ENCODE measurements at places on chromosomes 11 and 22.

DNA sequence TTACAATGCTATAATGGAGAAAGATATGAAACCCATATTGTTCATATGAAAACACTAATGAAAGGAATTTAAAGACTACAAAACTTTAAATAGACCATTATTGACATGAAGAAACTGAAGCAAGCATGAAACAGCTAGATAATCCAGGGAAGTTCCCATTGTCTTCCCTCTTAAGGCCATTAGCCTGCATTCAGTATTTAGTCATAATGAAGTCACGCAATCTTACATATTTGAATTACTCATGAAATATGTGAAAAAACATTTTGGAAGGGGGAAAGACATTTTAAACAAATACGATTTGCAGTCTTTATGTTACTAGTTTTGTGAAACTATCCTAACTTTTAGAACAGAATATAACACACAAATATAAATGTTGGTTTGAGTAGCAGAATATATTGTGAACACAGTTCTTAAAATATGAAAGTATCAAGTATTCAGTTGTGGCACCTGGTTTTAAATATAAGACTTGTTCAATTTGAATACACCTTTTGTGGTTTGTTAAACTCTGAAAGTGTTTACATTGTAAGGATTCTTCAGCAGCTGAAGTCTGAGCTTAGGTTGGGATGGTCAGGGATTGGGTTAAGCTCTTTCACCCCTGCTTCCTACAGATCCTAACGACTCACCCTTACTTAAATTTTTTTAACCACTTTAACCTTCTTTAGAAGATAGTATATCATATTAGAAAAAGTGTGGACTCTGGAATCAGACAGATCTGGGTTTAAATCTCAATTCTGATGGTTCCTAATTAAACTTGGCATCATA lies 500.3 kb upstream of the TENM4 start:
- H3K4me1 ChIP-seq: no peaks in the 10 kb centered on the region
- no peak for DNase-seq
- no peak overlapping the region for H3K4me3 ChIP-seq
- no peak overlapping the region for H3K27ac ChIP-seq
- no peaks in the 10 kb centered on the region for H3K36me3 ChIP-seq
- H3K27me3 ChIP-seq: no peaks in the 10 kb centered on the region

GRCh38 chr11:126304457-126305075 lies 706 bp downstream of the DCPS start:
- H3K27me3 ChIP-seq: no peaks in the 10 kb centered on the region
- H3K4me3 ChIP-seq: peak overlapping the region; percentile 80
- H3K27ac ChIP-seq: peak overlapping the region; percentile 80
- no peaks in the 10 kb centered on the region for H3K4me1 ChIP-seq
- peaks cover 6% of the 10 kb centered on the region for H3K36me3 ChIP-seq
- no peak for DNase-seq

DNA sequence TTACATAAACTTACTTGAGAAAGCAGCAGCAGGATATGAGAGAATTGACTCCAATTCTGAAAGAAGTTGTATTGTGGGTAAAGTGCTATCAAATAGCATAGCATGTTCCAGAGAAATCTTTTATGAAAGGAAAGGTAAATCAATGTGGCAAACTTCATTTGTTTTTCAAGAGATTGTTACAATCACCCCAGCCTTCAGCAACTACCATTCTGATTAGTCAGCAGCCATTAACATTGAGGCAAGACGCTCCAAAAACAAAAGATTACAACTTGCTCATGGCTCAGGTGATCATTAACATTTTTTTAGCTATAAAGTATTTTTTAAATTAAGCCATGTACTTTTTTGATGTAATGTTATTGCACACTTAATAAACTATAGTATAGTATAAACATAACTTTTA lies 357.2 kb downstream of the TMEM135 start:
- H3K27ac ChIP-seq: no peak overlapping the region
- no peaks in the 10 kb centered on the region for H3K36me3 ChIP-seq
- DNase-seq: no peak
- H3K4me3 ChIP-seq: no peak overlapping the region
- H3K4me1 ChIP-seq: no peaks in the 10 kb centered on the region

GRCh38 chr11:101010899-101011298 lies 118.7 kb downstream of the PGR start:
- DNase-seq: no peak
- H3K27me3 ChIP-seq: no peaks in the 10 kb centered on the region
- no peaks in the 10 kb centered on the region for H3K36me3 ChIP-seq
- no peaks in the 10 kb centered on the region for H3K4me1 ChIP-seq

- no peak overlapping the region for H3K4me3 ChIP-seq
- no peak for DNase-seq
- H3K27ac ChIP-seq: no peak overlapping the region
- H3K4me1 ChIP-seq: peaks cover 8% of the 10 kb centered on the region
These were observed 1124.3 kb downstream of the BRD1 start for GRCh38 chr22:48703265-48703941.

Data from tibial artery (tissue), 4 donors.